ENCODE measurements at places on chromosomes 6 and 20.

DNA sequence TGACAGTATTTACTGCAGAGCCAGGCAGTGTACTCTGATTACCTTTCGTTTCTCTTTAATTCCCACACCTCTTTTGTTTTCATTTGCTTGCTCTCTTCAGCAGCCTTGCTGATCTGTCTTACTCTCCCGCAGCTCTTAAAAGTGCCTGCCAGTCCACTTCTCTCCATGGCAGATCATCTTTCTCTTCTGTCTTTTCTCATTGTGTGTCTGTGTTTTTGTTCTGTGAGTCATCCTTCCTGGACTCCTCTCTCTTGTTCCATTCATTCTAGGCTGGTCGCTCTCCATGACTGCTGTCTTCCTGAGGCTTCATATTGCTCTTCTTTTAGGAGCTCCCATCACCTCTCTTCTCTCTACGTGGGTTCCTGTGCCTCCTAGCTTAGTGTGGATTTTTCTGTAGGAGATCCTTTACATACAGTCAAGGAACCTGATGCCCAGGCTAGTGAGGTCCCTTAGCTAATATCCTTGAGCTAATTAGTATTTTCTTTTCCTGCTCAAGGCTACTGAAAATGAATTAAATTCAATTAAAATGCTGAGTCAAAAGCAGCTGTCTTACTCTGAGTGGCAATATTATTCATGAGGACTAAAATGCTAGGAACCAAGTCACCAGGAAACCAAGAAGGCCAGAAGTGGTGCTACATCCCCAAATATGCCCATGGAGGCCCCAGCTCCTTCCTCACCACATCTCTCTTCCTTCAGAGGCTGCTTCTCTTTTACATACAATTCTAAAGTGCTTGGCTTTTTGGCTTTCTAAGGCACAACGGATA is 86.1 kb downstream of the SLX4IP start:
- DNase-seq: no peak

DNA sequence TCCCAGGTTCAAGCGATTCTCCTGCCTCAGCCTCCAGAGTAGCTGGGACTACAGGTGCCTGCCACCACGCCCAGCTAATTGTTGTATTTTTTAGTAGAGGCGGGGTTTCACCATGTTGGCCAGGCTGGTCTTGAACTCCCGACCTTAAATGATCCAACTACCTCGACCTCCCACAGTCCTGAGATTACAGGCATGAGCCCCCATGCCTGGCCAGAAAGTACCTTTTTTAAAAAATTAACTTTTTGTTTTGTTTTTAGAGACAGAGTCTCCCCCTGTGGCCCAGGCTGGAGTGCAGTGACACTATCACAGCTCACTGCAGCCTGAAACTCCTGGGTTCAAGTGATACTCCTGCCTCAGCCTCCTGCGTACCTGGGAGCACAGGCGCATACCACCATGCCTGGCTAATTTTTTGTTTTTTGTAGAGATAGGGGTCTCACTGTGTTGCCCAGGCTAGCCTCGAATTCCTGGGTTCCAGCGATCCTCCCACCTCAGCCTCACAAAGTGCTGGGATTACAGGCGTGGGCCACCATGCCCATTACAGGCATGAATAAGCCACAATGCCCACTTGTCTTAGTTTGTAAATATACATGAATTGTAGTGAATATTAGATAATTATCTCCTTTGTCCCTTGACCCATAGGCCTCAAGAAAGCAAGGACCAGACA is 17.4 kb upstream of the EEF1A1 start:
- no peak for DNase-seq

DNA sequence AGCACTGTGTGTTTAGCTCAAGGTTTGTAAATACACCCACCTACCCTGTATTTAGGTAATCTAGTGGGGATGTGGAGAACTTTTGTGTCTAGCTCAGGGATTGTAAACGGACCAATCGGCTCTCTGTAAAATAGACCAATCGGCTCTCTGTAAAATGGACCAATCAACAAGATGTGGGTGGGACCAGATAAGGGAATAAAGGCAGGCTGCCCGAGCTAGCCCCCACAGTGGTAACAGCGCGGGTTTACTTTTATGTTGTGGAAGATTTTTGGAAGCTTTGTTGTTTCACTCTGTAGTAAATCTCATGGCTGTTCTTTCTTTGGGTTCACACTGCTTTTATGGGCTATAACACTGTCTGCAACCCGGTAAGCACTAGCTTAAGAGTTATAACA is 32.1 kb upstream of the RANBP9 start:
- no peak for DNase-seq

GRCh38 chr6:88921734-88922133 is 41.7 kb downstream of the RNGTT start:
- no peak for DNase-seq

DNA sequence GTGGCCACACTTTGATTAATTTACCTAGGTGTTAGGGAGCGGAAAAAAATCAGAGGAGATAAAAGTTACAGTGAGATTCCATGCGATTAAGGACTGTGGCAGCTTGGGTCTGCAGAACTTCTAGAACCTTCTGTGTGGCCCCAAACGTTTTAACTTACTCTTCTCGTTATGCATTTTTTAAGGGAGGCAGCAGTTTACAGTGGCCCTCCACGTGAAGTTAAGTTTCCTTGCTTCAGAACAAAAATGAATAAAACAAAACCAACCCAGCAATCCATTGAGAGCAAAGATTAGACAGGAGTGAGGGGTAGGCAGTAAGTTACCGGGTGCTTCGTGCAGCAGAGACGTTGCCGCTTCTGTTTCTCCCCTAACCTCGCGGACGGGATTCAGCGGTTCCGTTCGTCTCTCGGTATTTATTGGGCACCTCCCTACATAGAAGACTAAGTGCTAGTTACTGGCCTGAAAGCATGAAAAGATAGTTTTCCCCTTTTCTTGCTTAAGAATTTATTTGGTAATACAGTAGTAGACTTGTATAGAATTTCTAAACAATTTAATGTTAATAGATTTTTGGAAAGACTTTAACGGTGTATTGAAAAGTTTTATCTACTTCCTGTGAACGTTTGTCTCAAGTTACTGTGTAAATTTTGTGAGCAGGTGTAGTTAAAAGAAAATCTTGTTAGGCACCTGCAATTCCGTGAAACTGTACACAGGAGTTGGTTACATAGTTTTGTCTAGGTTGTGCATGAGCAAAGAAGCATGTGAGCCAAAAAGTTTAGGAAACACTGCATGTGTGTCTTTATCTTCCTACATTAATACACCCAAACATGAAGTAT is 1.1 kb downstream of the BAG2 start:
- DNase-seq: peak; percentile 79

- DNase-seq: no peak
Measured at GRCh38 chr20:31819083-31819784, at the start of gene MYLK2. MYLK2 (plus strand) TSS chr20:31819356; CDS start chr20:31819581, 225 bp downstream.

DNA sequence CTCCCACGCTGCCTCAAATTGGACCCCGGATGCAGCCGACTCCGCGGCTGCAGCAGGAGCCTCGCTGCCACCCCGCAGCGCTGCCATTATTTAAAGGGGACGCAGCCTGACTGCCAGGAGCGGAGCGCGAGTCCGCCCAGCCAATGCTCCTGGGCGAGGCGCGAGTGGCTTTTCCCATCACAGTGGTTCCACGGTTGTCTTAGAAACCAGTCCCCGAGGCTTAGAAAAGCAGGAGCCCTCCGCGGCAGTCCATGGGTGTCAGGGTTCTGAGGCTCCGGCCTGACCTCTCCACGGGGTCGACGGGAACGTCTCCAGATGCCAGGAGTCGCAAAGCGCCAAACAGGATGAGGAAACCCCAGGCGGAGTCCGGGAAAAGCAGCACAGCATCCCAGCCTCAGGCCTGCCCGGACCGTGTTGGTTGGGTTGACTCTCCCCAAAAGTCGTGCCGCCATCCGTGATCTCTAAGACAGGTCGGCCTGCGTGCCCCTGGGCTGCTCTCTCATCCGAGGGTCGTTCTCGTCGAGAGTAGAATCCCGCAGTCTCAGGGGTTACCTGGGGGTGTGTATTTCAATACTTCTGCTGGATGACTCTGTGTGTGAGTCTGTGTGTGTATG is 975.8 kb upstream of the DEFB115 start:
- DNase-seq: no peak

GRCh38 chr6:55696501-55696900 is 117.5 kb upstream of the HMGCLL1 start:
- no peak for DNase-seq

GRCh38 chr20:59571151-59571550 is 33.2 kb upstream of the PHACTR3 start:
- no peak for DNase-seq

- no peak for DNase-seq
Measured at GRCh38 chr6:168171673-168172353, 92.8 kb upstream of the FRMD1 start.

DNA sequence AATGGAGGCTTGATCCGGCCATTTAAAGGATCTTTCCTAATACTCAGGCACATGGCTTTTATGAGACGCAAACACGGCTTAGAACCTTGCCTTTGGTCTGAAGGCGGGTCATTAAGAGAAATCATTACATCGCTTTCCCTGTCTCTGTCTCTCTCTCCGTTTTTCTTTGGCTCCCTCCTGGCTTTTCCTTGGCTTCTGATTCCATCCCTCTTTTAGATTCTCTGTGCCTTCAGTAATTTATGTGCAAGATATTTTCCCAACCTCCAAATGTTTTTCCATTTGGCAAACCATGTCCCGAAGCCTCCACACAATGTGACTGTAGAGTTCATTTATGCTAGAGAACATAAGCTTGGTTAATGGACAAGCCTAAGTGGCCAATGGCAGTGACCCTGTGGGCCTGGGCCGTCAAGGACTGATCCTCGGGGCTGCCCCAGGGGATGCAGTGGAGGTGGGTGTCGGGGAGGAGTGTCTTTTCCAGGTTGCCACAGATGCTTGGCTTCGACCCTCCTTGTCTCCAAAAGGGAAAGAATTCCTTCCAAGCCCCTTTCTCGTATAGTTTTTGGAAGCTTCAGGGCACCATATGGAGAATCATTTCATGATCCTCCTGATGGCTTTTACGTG is 157.0 kb downstream of the SCML4 start:
- DNase-seq: no peak

DNA sequence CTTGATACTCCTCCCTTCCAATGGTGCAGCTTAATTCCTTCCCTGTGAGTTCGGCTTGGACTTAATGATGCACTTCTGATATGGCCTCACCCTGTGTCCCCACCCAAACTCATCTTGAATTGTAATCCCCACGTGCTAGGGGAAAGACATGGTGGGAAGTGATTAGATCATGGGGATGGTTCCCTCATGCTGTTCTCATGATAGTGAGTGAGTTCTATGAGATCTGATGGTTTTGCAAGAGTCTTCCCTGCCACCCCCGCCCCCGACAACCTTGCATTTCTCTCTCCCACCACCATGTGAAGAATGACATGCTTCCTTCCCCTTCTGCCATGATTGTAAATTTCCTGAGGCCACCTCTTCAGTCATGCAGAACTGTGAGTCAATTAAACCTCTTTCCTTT is 50.3 kb upstream of the HLA-G start:
- no peak for DNase-seq

- no peak for DNase-seq
Measured at GRCh38 chr6:128929869-128930268, 46.9 kb downstream of the LAMA2 start.

DNA sequence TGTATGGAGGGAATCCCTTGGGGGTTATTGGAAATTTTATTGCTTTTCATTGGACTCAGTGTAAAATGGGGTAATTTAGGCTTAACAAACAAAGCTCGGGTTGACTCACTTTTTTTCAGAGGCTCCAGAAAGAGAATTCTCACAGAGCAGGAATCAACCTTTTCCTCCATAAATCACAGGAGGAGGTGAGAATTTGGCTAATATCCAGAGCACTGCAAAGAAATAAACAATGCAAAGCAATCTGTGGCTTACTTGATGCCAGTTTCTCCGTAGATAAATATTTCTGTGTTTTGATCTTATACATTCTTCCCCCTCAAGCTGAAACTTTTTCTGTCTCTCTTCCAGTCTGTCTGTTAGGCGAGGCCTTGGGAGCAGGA is 176.6 kb downstream of the TSHZ2 start:
- DNase-seq: no peak

DNA sequence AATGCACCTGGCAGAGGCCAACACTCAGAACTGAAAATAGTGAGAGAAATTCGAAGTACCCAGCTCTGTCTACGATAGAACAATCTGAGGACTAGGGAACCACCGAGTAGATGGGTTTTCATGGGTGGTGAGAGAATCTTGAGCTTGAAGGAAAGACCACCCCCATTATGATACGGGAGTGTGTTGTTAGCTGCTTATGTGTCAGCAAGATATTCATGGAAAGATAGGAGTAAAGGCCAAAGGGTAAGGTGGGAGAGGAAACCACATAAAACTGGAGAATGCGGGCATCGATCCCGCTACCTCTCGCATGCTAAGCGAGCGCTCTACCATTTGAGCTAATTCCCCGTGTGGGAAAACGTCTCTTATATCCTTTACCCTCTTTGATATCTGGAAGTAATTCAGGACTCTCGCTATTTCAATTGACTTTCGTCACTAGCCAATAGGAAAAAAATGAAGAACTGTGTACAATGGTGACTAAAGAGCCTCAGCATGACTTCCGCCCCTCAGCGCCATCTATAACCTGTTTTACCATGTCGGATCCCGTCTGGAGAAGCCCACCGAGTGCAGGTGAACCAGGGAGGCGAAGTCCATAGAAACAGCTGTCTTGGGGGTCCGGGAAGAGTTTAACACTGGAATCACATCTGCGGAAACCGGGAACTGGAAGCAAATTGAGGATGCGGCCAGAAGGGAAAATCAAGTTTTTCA is 25.0 kb upstream of the ABT1 start:
- peak; percentile 81 for DNase-seq

GRCh38 chr20:10075606-10076005 is 40.8 kb downstream of the ANKEF1 start:
- no peak for DNase-seq

- DNase-seq: peak; percentile 46
Measured at GRCh38 chr20:43824309-43825050, 90.2 kb upstream of the TOX2 start.

- DNase-seq: no peak
Measured at GRCh38 chr20:44807051-44807683, 3.2 kb downstream of the RIMS4 start.

DNA sequence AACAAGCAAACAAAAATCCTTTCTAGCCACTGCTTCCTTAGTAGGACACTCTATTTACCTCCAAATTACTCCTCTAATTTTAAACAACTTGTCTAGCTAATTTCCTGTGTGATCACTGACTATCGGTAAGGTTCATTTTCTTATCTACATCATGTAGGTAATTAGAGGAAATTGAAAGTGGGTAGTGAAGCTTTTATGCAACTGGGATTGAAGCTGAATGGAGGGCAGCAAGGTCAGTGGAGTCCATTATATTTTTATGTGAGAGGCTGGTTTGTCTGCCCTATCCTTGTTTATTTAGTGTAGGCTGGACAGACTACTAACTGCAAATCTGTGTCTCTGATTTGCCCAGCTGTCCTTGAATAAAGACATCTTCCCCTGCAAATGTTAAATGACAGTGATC is 88.5 kb upstream of the SIM1 start:
- DNase-seq: no peak

GRCh38 chr6:37283268-37283667 is 25.3 kb upstream of the TMEM217 start:
- DNase-seq: no peak

GRCh38 chr6:28789553-28790083 is 134.2 kb downstream of the TRIM27 start:
- peak; percentile 66 for DNase-seq

Measured in activated CD4-positive, alpha-beta T cell treated with anti-CD3 and anti-CD28 coated beads, Interleukin-2, amount 10 ng/mL, durations not matched to agents 24 days and 14 days (primary cell).